ENCODE measurements at places on chromosomes 1 and 21.

DNA sequence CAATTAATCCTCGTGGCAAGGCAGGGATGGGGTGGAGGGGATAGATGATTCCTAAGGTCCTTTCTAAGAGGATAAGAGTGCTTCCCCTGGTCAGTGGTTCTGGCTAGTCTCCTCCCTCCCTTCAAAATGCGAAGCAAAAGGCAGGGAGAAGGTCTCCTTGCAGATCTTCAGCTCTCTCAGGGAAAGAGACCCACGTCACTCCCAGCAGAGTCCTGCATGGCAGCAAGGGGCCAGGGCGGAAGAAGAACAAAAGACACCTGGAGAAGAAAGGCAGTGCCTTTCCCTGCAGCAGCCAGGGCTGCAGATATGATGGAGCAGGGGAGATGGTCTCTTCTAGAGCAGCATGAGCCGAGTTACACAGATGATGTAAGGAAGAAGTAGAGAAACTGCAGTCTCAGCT, 29.6 kb upstream of the SLAMF9 start:
- DNase-seq: no peak

GRCh38 chr1:24206516-24207394, 19.7 kb upstream of the IFNLR1 start:
- no peak for DNase-seq

DNA sequence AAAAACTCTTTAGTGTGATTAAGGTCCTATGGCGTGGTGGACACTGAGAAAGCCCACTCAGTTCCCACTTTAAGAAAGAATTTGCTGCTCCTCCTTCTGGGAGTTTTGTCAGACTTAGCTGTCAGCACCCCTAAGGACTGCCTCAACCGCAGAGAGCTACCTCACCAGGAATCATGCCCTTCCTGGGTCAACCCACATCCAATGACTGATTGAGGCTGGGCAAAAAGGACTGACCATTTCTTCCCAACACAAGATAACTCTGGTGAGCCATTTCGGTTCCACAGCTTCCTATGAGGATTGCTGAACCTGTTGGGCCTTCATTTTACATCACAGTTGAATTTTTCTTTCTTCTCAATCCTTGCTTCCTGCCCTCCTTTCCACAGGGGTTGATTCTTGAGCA, 197.9 kb downstream of the NCAM2 start:
- DNase-seq: no peak

GRCh38 chr1:224266915-224267856, 62.8 kb downstream of the NVL start:
- no peak for DNase-seq

DNA sequence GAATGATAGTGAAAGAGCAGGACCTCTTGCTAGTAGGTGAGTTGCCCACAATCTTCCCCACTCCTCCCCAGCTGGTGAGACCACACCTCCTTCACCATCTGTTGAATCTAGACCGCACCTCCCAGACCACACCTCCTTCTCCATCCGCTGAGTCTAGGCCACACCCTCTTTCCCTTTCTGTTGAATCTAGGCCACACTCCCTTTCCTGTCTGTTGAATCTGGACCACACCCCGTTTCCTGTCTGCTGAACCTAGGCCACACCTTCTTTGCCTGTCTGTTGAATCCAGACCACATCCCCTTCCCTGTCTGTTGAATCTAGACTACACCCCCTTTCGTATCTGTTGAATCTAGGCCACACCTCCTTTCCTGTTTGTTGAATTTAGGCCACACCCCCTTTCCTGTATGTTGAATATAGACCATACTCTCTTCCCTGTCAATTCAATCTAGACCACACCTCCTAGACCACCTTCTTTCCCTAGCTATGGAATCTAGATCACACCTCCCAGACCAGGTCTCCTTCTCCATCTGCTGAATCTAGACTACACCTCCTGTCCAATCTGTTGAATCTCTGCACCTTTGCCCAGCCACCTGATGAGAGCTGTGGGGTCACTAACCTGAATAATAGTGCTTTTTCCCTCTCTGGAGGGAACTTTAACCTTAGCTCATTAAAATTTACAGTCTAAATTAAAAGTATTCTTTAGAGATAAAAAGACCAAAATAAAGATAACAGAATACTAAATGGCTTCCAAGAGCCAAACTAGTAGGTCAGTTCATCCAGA, 116.3 kb downstream of the DAB1 start:
- no peak for DNase-seq

DNA sequence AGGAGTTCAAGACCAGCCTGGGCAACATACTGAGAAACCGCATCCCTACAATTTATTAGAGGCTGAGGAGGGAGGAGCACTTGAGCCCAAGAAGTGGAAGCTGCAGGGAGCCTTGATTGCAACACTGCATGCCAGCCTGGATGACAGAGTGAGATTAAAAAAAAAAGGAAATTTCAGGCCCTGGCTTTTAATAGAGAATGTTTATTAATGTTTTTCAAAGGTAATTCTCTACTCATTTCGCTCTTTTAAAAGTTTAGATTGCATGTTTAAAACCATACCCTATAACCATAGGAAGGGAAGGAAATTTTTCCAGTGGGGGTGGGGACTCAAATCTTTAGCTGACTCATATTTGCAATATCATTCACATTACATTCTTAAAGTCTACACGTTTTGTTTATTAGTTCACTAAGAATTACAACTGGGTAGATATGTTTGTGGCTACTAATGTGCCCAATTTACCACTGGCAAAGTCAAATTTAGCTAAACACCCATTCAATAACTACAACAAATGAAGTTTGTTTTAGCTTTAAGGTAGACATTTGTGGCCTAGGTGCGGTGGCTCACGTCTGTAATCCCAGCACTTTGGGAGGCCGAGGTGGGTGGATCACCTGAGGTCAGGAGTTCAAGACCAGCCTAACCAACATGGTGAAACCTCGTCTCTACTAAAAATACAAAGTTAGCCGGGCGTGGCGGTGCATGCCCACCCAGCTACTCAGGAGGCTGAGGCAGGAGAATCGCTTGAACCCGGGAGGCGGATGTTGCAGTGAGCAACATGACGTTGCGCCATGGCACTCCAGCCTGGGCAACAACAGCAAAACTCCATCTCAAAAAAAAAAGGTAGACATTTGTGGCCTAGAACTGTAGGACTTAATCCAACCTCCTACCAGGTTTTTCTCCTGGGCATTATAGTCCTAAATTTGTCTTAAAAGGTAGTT, 5.0 kb downstream of the KDM5B start:
- no peak for DNase-seq

DNA sequence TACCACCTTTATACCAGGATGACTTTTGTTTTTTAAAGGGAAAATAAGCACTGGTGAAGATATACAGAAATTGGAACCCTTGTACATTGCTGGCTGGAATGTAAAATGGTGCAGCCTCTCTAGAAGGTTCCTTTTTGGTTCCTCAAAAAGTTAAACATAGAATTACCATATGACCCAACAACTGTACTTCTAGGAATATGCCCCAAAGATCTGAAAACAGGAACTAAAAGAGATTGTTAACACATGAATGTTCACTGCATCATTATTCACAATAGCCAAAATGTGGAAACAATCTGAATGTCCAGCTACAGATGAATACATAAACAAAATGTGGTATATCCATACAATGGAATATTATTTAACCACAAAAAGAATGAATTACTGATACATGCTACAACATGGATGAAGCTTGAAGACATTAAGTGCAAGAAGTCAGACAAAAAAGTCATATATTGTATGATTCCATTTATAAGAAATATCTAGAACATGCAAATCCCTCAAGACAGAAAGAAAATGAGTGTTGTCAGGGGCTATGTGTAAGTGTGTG, 84.9 kb upstream of the DMRTA2 start:
- no peak for DNase-seq

DNA sequence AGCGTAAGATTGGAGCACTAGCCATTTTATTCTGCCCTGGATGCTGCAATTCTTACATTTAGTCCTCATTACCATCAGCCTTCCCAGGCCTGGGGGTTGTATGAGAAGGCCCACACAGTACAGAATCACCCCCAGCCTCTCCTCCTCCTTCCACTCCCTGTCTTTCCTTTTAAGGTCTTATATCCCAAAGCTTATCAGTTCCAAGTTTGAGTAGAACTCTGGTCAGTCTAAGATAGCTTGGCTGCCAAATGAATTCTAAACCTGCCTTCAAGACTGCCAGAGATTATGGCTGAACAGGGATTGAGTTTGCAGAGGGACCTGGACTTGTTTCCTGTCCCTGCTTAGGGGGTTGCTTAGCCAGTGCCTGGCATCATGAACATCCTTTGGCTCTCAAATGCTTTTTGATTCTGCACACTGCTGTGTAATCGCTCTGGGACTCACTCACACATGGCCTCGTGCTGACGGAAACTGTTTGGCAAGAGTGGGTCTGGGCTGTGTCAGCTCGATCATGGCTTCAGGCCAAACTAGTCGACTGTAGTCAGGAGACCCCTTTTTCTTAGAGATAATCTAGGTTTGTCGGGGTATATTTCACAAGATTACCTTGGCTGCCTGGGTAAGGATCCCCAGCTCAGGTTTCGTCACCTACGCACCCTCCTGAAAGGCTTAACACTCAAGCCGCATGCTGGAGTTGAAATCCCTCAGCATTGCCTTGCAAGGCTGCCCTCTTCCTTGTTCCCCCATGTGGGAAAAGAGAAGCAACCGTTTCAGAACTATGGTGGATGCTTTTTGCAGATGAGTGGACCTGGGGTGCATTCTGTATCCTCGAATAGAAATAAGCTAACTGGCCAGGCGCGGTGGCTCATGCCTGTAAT, 252.6 kb downstream of the NFIA start:
- DNase-seq: peak; percentile 23

DNA sequence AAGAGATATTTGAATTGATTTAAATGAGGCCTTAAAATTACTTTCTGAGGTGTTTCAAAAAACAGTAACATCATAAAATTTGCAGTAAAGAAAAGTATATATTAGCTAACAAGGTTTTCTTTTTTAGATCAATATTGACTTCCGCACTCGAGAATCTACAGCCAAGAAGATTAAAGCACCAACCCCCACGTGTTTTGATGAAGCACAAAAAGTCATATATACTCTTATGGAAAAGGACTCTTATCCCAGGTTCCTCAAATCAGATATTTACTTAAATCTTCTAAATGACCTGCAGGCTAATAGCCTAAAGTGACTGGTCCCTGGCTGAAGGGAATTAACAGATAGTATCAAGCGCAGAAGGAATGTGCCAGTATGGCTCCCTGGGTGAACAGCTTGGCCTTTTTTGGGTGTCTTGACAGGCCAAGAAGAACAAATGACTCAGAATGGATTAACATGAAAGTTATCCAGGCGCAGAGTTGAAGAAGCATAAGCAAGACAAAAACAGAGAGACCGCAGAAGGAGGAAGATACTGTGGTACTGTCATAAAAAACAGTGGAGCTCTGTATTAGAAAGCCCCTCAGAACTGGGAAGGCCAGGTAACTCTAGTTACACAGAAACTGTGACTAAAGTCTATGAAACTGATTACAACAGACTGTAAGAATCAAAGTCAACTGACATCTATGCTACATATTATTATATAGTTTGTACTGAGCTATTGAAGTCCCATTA, 3.6 kb downstream of the RGS1 start:
- no peak for DNase-seq

DNA sequence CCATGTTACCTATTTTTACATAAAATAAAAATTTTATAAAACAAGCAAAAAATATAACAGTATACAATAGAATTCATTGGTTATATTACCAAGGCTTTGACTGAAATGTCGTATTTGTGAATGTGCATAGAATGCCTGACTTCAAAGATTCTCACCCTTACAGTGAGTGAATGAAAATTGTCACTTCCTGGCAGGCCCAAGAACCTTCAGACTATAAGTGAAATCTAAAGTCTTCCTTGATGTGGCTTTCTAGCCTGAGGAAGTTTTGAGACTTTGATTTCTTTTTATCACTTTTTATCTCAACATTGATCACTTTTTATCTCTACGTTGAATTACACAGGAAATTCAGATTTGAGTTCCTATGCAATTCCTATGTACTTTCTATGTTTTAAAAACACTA, 104.7 kb upstream of the KIAA0040 start:
- no peak for DNase-seq

DNA sequence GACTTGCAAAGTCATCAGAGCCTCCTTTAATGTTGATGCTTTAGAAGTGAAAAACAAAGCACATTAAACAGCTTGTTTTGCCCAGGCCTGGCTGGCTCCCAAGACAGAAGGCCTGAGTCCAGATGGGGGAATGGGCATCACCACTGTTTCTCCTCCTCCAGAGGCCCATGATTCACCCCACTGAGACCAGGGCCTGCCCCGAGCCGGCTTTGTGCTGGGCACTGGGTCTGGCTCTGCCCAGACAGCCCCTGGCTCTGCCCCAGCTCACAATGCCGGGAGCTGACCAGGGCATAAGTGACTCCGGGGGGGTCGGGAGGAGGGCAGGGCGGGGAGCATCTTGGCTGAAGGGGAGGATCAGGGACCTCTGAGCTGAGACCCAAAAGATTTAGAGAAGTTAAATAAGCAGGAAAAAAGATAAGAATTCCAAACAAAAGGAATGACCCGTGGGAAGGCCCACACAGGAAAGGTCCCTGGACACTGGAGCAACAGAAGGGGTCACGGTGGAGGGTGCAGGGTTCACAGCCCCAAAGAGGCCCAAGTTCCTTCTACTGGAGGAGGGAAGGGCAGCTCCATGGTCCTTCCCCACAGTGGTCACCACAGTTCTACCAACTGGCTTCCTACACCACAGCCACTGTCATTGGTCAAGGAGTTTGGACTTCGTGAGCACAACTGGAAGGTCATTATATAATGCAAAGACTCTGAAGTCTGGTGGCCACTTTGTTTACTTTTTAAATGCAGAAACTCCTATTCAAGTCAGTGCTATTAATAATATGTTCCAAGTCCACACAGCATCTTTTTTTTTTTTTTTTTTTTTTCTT, 5.5 kb downstream of the C2CD2 start:
- peak; percentile 92 for DNase-seq

DNA sequence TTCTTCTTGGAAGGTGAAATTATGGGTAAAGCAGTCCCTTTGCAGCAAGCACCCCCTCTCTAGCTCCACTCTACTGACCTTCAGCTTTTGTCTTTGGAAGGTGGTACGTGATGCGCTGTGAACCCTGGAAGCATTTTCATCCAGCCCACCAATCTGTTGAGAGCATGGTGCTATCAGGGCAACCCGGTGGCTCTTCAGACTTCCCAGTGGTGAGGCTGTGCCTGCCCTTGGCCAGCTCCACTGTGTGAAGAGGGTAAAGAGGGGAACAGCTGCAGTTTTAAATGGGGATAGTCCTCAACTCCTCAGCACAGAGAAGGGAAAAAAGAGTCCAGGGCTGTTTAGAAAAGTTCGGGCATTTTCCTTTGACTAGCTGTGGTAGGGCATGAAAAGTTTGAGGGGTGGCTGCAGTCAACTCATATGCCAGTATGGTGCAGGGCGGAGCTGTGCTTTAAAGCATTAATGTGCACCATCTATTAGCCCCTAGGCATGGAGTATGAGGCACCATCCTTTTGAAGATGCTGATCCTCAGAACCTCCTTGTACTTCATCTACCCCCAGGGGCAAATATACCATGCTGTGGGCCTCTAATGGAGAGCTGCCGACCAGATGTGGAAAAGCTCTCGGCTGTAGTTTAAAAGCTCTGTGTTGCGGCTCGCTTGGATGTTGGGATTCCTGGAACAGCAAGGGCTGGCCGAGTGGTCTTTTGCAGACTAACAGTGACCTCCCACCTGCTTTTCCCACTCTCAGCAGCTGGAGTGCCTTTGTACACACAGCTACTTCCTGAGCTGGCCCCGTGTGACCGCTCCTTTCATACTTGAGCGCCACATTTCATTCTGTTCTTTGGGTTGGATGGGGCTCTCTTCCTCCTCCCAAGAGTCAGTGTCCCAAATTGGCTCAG, 123.0 kb downstream of the PEX14 start:
- DNase-seq: no peak

Measured in globus pallidus (tissue), 1 donor.